ENCODE measurements at places on chromosomes 2 and 18.

GRCh38 chr2:240836781-240837467 lies 16.9 kb upstream of the KIF1A start:
- DNase-seq, result no peak

- DNase-seq, result no peak
Observed at GRCh38 chr2:8394569-8395359, 287.1 kb upstream of the ID2 start.

- peak; percentile 61 for DNase-seq
Observed at GRCh38 chr18:13726972-13727331, 479 bp downstream of the RNMT start.

DNA sequence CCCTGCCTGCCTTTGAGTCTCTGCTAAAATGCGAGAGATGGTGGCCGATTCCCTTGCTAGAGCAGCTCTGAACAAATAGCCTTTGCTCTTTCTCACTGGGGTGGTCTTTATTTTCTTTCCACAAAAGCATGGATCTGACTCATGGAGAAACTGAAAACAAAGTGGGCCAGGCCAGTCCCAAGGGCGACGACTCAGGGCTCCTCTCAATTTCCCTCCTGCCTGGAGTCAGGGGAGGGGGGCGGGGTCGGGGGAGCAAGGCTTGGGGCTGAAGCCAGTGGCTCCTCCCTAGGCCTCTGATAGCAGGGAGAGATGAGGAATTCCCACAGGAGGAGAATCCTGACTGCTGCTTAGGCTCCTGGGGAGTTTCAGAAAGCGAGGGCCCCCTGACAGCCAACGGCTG lies 17.1 kb upstream of the IL1R2 start:
- no peak for DNase-seq

- no peak for DNase-seq
Observed at GRCh38 chr2:149612122-149612521, 24.5 kb upstream of the MMADHC start.

Data from left colon (tissue), 2 donors.